Right renal cortex interstitium (tissue), 3 donors: ENCODE measurements at places on chromosomes 4 and X. TPM values are rescaled to one million over a fixed set of nuclear protein-coding genes. Genes with fewer than 3 reads are reported as not detected.

The BEX5 gene
- 13.5 TPM for polyA plus RNA-seq

The ALAS2 gene
- polyA plus RNA-seq: 13.6 TPM

The NEUROG2 gene
- not detected for polyA plus RNA-seq

The CENPVL1 gene
- 0.18 TPM for polyA plus RNA-seq

The GAGE12H gene
- polyA plus RNA-seq: not detected

The RHOXF2B gene
- not detected for polyA plus RNA-seq

The KIF4A gene
- 20.1 TPM for polyA plus RNA-seq

The NR0B1 gene
- not detected for polyA plus RNA-seq

The ARAP2 gene
- polyA plus RNA-seq: 7.1 TPM

The RTL9 gene
- polyA plus RNA-seq: 0.18 TPM

The LONRF3 gene
- polyA plus RNA-seq: 1.2 TPM

The ODAM gene
- 2.3 TPM for polyA plus RNA-seq

The SSX1 gene
- not detected for polyA plus RNA-seq

The HTR2C gene
- 0.95 TPM for polyA plus RNA-seq

DNA sequence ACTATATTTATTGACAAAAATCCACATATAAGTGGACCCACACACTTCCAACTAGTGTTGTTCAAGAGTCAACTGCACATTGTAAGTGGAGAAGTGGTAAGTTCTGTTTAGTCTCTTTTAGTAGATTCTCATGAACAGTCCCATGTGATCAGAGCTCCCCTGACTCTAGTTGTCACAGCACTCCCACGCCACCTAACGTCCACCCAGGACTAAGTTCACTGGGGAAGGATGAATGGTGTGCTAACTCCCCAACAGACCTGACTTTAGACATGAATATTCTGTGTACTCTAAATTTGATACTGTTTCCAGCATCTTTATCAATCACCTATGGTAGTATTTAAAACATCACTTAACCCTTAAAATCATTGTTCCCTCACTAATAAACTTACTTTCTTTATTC lies 59.8 kb downstream of the PACRGL start:
- DNase-seq: no peak

DNA sequence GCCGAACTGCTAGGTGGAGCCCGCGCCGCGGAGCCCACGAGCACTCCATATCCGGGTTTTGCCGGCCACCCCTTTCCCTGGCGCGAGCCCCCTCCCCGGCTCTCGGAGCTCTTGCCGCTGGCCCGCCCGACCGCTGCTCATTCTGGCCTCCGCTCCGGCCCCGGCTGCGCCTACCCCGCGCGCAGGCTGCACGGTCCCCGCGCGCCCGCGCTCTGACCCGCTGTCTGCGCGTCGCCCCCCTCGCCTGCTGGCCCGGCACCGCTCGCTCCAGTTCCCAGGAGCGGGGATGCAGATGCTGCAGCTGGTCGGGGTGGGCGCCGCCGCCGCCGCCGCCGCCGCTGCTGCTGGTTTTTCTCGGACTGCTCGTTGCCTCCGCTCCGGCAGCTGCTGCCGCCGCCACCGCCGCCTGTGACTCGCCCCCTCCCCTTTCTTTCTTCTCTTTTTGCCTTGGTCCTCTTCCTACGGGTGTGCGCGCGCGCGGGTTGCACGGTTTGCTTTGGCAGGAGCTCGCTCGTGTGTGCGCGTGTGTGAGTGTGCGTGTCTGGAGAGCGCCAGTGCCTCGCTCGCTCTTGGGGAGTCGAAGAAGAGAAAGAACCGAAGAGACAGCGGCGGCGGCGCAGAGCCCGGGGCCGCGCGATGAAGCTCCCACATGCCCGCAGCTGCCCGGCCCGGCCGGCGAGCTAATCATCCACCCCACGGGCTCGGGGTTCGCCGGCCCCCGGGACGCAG lies at the start of gene ADGRL3:
Gene ADGRL3, plus strand, starts transcription at position 140 of the 729 bp plus-strand sequence.
- peak; percentile 69 for DNase-seq

- DNase-seq: no peak
These were observed 8.3 kb downstream of the S100G start for GRCh38 chrX:16658284-16658683.

GRCh38 chr4:153433754-153434105 lies 32.4 kb upstream of the TMEM131L start:
- DNase-seq: no peak

DNA sequence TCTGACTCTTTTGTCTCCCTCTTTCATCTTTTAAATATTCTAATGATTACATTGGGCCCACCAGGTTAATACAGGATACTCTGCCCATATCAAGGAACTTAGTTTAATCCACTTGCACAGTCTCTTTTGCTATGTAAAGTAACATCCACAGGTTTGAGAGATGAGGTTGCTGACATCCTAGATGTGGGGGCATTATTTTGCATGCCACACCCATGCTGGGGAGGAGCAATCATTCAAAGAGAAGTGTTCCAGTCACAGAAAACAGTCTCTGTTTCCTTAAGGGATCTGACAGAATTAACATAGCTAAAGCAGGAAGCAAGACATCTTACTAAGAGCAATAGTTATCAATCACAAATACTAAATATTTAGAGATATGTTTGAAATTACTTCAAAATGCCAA lies 11.5 kb upstream of the TRAM1L1 start:
- no peak for DNase-seq

DNA sequence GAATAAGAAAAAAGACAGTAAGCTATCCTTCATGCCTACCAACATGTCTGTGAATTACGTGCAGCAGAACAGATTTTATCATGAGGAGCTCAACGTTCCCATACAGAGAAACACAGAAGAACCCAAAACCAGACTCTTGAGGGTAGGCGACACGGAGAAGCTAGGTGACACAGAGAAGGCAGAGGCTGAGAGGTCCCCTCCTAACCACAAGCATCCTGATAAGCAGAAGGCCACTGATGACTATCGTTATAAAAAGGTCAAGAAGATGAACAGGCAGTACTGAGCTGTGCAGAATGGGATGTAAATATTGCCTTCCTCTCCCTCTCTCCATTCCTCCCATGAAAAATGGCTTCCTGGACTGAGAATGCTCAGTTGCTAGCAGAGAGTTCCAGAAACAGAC lies 350.2 kb upstream of the BOD1L1 start:
- no peak for DNase-seq

DNA sequence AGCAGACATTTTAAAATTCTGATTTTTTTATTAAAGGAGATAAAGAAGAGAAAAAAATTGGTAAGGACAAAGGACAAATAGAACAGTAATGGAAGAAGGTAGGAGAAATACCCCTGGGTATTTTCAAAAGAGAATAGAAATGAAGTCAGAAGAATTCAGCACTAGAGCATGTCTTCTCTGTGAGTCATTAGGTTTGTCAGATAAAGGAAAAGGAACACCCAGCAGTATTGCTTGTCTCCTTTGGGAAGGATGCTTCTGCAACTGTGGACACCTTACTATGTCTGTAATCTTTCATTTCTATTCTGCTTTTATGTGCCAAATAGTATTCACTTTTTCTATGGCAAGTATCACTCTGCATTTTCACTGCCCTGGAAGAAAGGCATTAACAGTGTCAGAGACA lies 24.0 kb upstream of the PCDH7 start:
- DNase-seq: no peak

- no peak for DNase-seq
These were observed 18.4 kb downstream of the C4orf17 start for GRCh38 chr4:99529228-99529627.

GRCh38 chr4:95290702-95291101 lies 258.1 kb downstream of the UNC5C start:
- no peak for DNase-seq

- DNase-seq: no peak
These were observed 432.5 kb upstream of the FAM47C start for GRCh38 chrX:36575670-36576069.

DNA sequence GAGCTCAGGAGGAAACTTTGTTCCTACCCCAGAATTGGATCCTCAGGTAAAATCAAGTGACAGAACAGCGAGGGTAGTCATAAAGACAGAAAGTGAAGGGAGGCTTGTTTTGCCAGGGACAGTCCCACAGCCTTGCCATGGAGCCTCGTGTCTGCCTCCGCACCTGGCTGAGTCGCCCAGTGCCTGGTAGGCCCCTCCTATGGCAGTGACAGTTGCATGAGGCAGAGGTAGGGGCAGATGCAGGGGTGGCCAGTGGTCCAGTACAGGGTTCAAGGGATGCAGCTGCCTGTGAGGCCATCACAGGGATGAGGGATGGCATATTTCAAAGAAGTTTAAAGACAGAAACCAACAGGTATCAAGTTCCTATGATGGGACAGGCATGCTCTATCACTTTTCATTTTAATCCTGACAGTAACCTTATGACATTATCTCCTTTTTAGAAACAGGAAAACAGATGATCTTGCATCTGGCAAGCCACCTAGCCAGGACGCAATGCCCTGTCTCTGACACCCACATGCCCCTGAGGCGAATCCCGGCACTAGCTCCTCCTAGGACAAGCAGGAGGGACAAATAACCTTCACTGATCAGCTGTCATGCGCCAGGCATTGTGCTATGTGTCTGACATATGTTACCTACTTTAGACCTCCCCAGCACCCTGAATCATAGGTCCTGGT lies 127.4 kb upstream of the ENPP6 start:
- no peak for DNase-seq

- DNase-seq: no peak
These were observed 247.9 kb downstream of the CCSER1 start for GRCh38 chr4:90375081-90375480.

DNA sequence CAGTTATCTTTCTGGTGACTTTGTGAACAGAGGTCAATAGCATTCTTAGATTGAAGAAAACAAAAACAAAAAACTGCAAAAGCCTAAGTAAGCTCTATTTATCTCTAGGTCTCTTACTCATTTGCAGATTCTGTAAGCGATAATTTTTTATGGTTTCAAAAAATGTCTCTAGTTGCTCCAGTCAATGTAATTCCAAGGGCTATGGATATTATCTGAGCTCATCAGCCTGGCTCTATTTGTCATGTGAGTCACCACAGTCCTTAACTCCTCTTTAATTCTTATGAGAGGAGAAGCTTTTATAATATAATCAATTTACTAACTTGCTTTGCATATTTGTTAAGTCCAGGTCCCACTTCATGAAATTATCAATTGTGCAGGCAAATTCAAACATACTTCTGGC lies 79.1 kb downstream of the NPFFR2 start:
- DNase-seq: no peak

DNA sequence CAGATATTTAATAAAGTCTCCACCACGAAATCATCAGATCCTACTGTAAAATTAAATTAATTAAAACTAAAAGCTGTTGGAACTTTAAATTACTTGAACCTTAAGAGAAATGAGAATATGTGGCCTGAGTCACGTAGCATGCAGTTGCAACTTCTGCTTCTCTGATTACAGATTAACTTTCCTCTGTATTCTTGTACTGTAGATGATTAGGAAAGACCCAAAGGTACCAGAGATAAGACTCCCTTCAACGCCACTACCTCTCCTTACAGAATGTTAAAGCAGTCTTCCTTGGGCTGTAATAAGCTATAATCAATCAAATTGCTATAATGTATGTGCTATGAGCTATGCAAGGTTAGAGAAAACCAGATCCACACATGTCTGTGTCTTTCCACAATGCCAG lies 47.9 kb downstream of the FAM13A start:
- DNase-seq: no peak

DNA sequence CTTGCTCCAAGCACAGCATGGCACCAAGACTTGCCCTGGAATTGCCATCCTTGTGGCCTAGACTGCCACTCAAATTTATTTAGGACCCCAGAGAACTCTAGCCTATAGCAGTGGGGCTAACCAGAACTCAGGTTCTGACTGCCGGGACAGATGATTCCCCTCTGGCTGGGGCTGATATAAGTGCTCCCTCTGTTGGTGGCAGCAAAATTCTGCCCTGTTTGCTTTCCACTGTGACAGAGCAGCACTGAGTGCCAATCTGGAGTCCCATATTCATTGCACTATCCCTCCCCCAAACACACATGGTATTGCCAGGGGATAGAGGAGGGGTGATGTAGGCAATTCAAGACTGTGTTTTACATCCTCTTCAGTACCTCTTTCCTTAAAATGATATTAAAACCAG lies 1081.9 kb downstream of the FAT4 start:
- no peak for DNase-seq

GRCh38 chr4:123785538-123785937 lies 388.9 kb downstream of the SPRY1 start:
- DNase-seq: no peak

- DNase-seq: no peak
These were observed 23.5 kb upstream of the BCORL1 start for GRCh38 chrX:129958814-129959492.

DNA sequence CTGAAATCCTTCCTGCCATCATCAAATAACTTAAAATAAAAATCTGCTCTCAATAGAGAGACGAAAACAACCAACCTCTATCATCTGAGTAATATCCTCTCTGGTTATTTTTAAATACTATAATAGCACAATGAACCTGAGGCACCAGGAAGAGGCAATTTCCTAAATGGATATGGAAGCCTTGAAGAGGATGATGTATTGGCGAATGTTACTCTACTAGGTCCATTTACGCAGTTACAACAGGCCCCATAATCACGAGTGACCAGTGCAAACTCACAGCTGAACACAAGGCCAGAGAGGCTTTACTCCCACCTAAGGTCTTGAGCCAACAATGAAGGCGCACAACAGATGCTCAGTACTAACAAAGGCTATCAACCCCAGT lies 678.8 kb upstream of the NR3C2 start:
- DNase-seq: no peak

- DNase-seq: no peak
These were observed 91.1 kb upstream of the KIT start for GRCh38 chr4:54566608-54567007.

DNA sequence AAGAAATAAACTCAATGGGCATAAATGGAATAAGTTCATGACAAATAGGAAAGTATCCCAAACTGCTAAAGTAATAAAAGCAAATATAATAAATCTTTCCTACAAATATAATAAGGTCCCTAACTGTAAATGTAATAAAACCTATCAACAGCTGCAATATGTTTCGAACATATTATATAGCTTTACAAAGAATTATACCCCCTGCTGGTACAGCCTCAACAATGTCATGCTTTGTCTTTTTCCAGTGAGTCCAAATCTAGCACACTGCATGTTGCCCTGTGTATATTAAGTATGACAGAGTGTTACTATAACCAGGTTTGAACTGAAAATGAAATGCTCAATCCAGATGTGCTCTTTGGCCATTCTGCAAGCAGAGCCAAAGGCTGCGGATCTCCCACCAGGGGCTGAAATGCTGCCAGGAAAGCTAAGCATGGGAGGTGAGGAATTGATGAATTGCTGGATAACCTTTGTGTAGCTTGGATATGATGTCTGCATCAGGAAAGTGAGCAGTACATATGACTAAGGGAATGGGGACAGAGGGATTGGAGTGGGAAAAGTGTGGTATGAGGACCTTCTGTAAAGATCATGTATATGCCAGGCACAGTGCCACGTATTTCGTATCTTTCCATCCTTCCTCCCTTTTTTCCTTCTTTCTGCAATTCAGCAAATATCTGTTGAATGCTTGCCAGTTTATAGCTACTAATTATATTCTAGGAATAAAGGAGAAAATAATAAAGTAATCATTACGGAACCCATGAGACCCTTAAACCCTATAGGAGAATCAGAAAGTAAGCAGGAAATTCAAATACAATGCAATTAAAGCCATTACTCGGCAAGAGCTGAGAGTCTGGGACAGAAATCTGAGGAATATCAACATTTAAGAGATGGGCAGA lies 954.6 kb upstream of the LCORL start:
- DNase-seq: no peak

- no peak for DNase-seq
These were observed 772 bp downstream of the EOLA1 start for GRCh38 chrX:149541521-149542047.
